NCI-H1436 (cell line): ENCODE measurements at places on chromosomes 2 and 18.

DNA sequence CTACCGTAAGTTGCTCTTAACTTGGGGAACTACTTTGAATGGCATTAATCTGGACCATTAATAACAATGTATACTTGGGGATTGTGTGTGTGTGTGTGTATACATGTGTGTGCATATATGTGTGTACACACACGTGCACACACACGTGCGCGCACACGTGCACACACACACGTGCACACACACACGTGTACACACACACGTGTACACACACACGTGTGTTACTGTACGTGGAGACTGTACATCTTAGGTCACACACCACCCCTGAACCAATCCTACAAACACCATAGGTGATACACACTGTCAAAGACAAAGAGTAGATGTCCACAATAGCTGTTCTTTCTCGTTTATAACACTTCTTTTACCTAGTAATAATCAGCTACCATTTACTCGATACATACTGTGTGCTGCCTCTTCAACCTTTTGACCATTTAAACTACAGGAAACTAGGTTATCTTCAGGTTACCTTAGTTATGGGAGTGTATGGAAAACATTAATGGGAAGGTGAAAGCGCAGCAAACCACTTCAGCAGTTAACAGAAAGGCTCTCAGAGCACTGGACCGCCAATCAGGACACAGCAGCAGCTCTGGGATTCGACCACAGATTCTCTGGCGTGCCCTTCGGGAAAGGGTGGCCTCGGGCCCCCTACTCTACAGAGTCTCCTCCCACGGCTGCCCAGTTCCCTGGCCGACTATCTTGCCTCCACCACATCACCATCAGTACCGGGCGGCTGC, 894 bp upstream of the GCC2 start:
- DNase-seq = no peak

- no peak for DNase-seq
Observed at GRCh38 chr2:157838442-157839161, 37.5 kb downstream of the ACVR1 start.

DNA sequence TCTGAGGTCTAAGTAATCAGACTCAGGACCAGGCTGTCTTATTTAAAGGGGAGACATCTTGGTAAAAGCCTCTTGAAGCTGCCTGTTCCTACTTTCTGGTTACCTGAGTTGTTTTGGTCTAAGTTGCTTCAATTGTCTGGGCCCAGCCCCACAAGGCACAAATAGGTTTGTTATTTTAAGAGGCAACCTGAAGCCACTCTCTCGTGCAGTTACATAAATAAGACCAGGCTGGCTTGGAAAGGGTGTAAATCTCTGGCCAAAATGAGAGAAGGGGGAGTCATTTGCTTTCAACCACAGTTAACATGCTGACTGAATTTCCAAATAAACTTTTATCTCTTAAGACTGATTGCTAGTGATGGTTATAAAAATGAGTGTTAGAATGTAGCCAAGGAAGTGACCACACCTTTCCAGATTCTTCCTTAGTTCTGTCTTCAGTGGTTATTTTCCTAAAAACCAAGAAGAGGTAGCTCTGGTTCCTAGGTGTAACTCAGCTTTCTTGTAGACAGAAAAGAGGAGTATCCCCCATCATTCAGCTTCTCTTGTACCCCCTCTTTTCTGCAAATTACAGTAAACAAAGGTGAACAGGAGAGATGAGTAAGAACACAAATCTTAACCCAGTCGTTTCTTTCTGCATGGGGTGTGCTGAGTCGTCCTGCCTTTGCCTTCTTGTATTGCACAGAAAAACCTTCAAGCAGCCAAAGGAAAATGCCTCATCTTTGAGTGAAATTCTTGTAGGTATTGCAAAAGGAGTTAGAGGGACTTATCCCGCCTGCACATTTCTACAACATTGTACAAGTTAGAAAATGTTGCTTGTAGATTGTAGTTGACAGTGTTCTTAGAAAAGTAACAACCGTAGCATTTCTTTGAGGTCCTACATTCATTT, 161.5 kb upstream of the NT5C1B start:
- DNase-seq = no peak

DNA sequence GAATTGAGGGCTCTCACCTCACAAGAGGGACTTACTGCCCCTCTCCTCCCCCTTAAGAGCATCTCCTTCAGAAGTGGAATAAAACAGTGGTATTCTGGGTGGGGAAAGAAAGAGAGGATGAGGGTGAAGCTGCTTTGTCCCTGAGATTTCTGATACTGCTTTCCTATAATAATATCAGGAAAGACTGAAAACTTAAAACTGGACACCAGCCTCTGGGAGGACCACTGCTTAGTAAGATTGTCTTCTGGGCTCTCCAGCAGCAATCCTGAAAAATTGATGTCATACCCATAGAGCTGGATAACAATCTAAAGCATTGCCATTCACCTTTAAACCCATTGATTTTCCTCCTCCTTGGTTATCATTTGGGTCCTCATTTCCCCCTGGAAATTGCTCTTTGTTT, 4.7 kb upstream of the HOXD4 start:
- no peak for DNase-seq

DNA sequence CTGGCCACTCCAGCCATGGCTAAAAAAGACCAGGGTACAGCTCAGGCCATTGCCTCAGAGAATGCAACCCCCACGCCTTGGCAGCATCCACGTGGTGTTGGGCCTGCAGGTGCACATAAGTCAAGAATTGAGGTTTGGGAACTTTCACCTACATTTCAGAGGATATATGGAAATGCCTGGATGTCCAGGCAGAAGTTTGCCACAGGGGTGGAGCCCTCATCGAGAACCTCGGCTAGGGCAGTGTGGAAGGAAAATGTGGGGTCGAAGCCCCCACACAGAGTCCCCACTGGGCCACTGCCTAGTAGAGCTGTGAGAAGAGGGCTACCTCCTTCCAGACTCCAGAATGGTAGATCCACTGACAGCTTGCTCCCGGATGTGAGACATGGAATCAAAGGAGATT, 477.3 kb downstream of the LPIN1 start:
- no peak for DNase-seq

- DNase-seq = no peak
Observed at GRCh38 chr2:160042054-160042453, 20.4 kb downstream of the PLA2R1 start.

- DNase-seq = no peak
Observed at GRCh38 chr2:207983641-207984042, 41.7 kb downstream of the PLEKHM3 start.
